Activated CD4-positive, alpha-beta memory T cell treated with anti-CD3 and anti-CD28 coated beads for 36 hours (primary cell): ENCODE measurements at places on chromosomes 2 and 18. TPM values are rescaled to one million over a fixed set of nuclear protein-coding genes. Genes with fewer than 3 reads are reported as not detected.
A peak's percentile ranks its signal among the peaks of the same experiment; 100 is the strongest.

DNA sequence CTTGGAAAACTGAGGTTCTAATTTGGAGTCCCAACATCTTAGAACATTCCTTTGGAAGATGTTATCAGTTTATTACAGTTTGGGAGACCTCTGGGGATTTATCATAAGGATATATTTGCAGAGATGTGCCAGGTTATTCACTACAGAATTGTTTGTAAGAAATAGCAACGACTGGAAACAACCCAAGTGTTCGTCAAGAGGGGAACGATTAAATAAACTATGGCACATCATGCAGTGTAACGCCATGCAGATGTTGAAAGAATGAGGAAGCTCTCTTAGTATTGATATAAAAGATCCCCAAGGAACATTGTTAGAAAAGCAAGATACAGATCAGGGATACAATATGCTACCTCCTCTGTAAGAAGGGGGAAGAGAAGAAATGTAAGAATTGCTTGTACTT is 210.6 kb downstream of the TMEM247 start:
- no peak for DNase-seq

GRCh38 chr2:161307676-161308075 is 549 bp upstream of the PSMD14 start:
- no peak for DNase-seq

MAP2 gene
- 0.07 TPM for total RNA-seq

GRCh38 chr2:159419403-159419802 is 132.9 kb upstream of the WDSUB1 start:
- no peak for DNase-seq

DNA sequence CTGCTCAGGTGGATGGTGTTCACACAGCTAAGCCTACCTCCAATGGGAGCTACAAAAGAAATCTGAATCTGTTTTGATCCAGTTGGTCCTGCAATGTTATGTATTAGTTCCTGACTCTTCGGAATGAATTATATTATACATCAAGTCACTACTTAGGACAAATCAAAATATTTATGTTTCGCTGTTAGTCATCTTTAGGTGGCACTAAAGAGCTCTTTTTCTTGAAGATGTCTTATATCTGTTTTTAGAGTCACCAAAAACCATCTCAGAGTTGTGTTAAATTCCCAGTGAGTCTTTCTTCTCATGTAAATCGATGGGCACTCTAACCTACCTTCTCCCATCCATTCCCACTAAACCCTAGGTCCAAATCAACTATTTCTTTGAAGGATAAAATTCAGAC is 2.2 kb downstream of the DNER start:
- DNase-seq, result no peak

SULT1C4 gene
- not detected for total RNA-seq

TFCP2L1 gene
- total RNA-seq, result 0.29 TPM

EFHD1 gene
- 1.2 TPM for total RNA-seq

SNED1 gene
- 2.6 TPM for total RNA-seq

DNA sequence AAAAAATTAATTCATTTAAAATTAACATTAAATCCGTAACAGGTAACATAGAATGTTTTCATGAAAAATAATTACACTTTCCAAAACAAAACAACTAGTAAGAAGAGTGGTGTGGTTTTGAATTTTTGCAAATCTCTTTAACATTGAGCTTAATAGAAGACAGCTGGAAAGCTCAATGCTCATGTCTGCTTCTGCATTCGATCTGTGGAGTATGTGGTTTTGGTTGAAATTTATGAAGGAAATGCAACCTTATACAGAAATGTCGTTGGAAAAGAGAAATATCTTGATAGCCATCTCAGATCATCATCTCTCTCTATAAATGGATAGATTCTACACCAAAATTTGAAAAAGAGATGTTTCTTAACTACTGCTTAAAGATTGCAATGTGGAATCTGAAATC is 17.3 kb upstream of the FHL2 start:
- no peak for DNase-seq

GRCh38 chr18:78735131-78736014 is 244.2 kb upstream of the SALL3 start:
- DNase-seq, result no peak

- DNase-seq, result no peak
These were observed 6.1 kb downstream of the AGXT start for GRCh38 chr2:240874715-240875227.

GRCh38 chr2:70143314-70144150 is 47.3 kb downstream of the C2orf42 start:
- peak; percentile 71 for DNase-seq

- no peak for DNase-seq
These were observed 73.5 kb downstream of the FIGN start for GRCh38 chr2:163662141-163662780.

ZFP36L2 gene
- total RNA-seq, result 79.8 TPM

CYP26B1 gene
- total RNA-seq, result not detected

GRCh38 chr18:44682871-44683221 is 2.2 kb downstream of the SETBP1 start:
- DNase-seq, result no peak

DNA sequence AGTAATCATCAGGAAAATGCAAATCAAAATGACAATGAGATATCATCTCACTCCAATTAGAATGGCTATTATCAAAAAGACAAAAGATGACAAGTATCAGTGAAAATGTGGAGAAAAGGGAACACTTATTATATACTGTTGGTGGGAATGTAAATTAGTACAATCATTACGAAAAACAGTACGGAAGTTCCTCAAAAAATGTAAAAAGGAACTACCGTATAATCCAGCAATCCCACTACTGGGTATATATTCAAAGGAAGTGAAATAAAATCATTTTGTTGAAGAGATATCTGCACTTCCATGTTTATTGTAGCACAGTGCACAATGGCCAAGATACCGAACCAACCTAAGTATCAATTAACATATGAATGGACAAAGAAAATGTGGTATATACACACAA is 52.4 kb upstream of the TEX51 start:
- no peak for DNase-seq

GRCh38 chr2:39506215-39506614 is 69.1 kb upstream of the MAP4K3 start:
- no peak for DNase-seq

- DNase-seq, result no peak
These were observed 158.3 kb downstream of the RTP5 start for GRCh38 chr2:242027676-242028450.

DNA sequence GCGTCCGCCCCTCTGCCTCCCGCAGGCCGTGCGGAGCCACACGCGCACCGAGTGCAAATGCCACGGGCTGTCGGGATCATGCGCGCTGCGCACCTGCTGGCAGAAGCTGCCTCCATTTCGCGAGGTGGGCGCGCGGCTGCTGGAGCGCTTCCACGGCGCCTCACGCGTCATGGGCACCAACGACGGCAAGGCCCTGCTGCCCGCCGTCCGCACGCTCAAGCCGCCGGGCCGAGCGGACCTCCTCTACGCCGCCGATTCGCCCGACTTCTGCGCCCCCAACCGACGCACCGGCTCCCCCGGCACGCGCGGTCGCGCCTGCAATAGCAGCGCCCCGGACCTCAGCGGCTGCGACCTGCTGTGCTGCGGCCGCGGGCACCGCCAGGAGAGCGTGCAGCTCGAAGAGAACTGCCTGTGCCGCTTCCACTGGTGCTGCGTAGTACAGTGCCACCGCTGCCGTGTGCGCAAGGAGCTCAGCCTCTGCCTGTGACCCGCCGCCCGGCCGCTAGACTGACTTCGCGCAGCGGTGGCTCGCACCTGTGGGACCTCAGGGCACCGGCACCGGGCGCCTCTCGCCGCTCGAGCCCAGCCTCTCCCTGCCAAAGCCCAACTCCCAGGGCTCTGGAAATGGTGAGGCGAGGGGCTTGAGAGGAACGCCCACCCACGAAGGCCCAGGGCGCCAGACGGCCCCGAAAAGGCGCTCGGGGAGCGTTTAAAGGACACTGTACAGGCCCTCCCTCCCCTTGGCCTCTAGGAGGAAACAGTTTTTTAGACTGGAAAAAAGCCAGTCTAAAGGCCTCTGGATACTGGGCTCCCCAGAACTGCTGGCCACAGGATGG is 7.1 kb upstream of the WNT10A start:
- no peak for DNase-seq

GRCh38 chr2:20430461-20431300 is 16.2 kb upstream of the RHOB start:
- peak; percentile 62 for DNase-seq

DNA sequence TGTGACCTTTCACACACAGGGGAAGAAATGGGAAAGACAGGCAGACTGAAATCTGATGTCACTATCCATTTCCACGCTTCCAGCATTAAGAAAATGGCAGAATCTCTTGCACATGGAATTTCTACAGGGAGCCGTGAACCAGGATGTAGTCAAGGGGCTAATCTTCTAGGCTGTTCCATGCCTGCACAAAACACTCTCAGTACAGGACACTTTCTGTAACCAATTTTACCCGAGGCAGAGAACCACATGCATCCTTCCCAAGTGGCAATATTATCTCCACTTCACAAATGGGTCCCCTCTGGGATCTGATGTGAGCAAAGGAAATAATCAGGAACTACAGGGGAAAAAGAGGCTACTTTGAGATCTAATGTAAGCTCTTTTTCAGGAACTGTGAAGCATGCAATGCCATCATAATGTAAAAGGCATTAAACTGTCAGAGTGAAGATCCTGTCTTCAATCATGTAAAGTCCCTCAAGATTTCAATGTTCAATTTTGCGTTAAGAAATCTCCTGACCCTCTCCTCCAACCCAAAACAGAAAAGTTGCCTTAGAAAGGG is 236.9 kb downstream of the RBM43 start:
- no peak for DNase-seq

- peak; percentile 17 for DNase-seq
These were observed 27.0 kb downstream of the SKA1 start for GRCh38 chr18:50401888-50402287.

DNA sequence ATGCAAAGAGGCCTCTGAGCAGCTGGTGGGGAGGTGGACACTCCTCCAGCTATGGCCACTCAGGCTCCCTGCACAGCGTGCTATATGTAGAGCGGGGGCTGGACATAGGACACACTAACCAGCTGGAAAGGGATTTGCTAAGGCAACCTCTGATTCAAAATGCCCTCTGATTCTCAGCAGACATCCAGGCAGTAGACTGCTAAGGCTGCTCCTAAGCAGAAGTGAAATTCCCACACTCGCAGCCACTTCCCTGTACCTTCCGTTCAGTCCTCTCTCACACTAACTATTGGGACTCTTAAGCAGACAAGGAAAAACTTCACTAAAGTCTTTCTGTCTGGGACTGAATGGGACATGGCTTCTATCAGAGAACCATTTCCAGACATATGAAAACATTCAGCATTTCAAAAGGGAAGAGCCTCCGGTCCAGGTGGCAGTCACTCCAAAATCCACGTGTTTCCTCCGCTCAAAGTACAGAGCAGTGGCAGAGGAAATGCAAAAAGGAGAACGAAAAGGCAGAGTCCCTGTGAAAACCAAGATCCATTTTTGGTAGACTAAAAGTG is 265.8 kb downstream of the TTC32 start:
- DNase-seq, result no peak

- DNase-seq, result no peak
These were observed 247.5 kb downstream of the DYSF start for GRCh38 chr2:71700658-71701397.

GRCh38 chr18:23369266-23369665 is 83.8 kb upstream of the RIOK3 start:
- no peak for DNase-seq

DNA sequence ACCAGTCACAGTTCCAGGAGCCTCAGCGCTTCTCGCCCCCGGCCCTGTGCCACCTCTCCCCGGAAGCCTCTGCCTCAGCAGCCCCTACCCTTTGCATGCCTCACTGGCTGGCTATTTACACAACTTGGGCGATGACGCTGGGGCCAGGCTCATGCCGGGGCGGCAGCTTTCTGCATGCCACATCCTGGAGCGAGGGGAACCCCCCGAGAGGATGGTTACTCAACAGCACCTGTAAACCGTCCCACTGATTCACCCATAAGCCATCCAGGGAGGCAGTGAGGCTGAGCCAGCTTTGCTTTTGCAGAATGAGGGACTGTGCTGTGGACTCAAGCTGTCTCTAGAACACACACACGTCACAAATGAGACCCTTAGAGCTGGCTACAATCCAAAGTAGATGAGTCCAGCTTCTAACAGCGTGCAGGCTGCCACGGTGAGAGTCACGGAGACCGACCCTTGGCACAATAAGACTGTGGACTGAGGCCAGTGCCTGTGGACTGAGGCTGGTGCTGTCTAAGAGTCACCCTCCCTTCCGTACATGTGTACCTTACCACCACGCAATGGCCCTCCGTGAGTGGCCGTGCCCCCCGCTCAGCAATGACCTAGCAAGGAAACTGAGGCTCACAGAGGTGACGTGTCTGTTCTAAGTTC is 45.6 kb upstream of the ODC1 start:
- peak; percentile 96 for DNase-seq

VIT gene
- total RNA-seq, result not detected

DNA sequence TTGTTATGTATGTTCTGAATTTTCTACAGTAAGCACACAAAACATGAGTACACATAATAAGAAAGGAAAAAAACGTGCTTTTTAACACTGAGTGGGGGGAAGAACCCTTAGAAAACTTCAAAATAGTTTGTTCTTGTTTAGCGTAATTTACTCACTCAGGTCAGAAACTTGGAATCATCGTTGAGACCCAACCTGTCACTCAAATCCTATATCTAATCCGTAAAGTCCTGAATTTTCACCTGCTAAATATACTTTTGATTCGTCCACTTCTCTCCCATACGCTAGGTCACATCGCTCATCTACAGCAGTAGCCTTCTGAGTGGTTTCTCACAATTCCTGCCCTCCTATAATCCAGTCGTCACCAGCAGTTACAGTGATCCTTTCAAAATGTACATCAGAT is 767 bp downstream of the TPRKB start:
- no peak for DNase-seq

MOCOS gene
- total RNA-seq, result 0.36 TPM

DNA sequence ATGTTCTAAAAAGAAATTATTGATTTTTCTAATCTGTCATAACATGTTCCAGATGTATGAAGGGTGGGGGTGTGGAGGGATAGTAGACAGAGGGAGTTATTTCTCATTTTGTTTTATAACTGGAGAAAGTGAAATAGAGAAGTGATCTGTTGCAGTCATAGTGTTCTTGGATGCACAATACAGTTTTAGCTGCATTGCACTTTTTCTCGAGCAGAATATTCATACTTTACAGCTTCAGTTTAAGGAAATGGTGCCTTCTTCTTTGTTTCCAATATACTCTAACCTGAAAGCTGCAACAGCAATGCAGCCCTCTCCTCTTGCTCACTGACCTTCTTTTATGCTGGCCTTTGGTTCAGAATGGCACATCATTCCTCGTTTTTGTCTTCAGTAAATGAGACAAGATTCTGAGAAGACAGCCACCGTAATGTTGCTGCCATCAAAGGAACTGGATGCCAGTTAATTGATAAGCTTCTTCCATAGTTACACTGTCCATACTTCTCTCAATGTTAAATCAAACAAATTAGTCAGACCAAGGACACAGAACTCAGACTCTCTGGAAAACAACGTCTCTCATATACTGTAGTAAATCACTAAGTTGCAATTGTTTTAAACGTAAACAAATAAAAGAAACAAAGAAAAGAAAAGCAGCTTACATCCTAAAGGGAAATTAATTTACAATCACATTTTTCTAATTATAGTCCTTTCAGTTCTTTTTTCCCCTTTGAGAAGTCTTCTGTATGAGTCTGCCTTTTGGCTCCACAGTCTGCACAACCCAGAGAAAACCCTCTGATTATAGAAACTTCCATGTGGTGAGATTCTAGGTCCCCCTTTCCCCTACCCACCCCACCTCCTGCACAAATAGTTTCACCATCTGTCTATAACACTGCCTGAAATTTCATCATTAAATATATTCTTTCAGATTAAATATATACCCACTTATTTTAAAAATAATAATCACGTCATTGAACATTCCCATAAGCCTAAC is 97.4 kb upstream of the UGP2 start:
- DNase-seq, result no peak
